Stimulated activated CD4-positive, alpha-beta T cell treated with anti-CD3 and anti-CD28 coated beads, Interleukin-12 subunit alpha, Interleukin-12 subunit beta, amount 100 ng/mL, for 4 hours (primary cell): ENCODE measurements at places on chromosomes 2 and 18.

GRCh38 chr2:164371916-164372315 lies 249.4 kb downstream of the GRB14 start:
- DNase-seq = no peak

- DNase-seq = no peak
These were observed 263.7 kb downstream of the DOK6 start for GRCh38 chr18:69664399-69664798.

GRCh38 chr18:42174909-42175308 lies 219.9 kb downstream of the PIK3C3 start:
- no peak for DNase-seq

GRCh38 chr2:85064927-85065577 lies 68.1 kb upstream of the TCF7L1 start:
- no peak for DNase-seq

DNA sequence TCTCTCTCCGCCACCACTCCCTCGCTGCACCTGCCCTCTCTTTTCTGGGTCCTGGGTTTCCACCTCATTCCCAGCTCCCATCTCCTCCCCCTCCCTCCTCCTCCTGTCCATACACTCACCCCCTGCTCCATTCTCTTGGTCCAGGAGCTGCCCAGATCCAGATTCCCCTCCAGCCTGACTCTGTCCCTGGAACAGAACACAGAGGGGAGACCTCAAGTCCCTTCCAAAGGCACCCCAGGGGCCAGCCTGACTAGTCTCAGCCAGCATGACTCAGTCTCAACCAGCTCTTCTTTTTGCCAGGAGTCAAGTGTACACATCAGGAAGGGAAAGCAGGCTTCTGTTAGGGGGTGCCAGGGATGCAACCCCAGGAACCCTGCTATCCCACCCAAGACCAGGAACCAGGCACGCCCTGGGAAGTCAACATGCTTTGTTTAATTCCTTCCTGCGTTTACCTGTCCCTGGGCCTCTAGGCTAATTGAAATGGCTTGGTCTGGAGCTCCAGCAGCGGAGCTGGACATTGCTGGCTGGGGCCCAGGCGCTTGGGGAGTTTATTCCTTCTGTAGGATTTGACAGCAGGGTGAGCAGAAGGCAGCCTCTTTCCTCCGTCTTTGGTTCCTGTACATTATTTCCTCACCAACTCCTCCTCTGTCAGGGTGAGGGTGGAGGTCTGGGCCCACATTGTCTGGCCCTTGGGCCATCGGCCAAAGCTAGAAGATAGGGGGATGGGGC lies 28.4 kb upstream of the SELENOI start:
- DNase-seq = no peak

- DNase-seq = no peak
These were observed 166.7 kb upstream of the DTNA start for GRCh38 chr18:34543356-34543755.

GRCh38 chr2:234288974-234289455 lies 207.9 kb downstream of the ARL4C start:
- DNase-seq = peak; percentile 59

DNA sequence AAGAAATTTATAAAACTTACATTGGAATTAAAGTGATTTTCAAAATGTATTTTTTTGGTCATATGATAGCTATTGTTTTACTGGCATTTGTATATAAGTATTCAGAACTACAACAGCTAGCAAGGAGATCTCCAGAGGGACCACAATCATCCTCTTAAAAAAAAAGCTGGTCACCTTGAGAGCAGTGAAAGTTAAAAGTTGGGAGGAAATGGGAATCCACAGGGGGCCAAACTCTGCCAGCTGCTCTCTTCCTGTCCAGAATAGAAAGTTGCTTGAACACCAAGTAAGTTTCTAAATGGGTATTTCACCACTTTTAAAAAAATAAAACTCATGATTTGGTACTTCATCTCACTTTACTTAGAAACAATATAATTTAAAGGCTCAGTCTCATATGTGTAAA lies 1025.1 kb downstream of the LRP1B start:
- no peak for DNase-seq

DNA sequence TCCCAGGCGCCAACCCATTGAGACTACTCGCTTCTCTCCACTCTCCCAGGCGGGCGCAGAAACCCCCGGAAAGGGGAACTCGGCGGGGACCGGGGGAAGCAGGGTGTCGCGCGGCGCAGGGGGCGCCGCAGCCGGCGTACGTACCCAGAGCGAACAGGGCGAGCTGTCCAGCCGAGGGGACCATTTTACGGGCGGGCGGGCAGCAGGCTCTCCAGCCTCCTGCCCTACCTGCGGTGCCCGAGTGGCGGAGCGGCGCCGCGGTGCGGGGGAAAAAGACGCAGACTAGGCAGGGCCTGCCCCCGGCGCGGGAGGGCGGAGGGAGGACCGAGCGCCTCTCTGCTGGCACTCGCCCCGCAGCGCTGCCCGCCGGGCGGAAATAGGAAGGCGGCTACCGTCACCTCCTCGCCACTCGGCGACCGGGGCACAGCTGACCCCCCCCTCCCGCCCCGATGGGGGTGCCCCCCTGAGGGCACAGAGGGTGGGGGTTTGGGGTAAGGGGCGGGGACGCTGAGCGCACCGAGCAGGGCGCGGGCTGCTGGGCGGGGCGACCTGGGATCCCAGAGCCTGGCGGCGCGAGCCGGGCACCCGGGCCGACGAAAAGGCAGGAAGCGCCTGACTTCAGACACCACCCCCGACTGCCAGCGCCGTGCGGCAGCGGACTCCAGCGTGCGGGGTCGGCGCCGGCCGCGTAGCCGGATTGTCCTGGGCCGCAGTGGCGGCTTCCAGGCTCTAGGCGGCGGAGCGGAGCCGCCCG lies at the start of gene TGFA:
TGFA (minus strand) TSS at position 243 of the 754 bp plus-strand sequence; CDS start at position 184, 59 bp downstream.
- peak; percentile 59 for DNase-seq

DNA sequence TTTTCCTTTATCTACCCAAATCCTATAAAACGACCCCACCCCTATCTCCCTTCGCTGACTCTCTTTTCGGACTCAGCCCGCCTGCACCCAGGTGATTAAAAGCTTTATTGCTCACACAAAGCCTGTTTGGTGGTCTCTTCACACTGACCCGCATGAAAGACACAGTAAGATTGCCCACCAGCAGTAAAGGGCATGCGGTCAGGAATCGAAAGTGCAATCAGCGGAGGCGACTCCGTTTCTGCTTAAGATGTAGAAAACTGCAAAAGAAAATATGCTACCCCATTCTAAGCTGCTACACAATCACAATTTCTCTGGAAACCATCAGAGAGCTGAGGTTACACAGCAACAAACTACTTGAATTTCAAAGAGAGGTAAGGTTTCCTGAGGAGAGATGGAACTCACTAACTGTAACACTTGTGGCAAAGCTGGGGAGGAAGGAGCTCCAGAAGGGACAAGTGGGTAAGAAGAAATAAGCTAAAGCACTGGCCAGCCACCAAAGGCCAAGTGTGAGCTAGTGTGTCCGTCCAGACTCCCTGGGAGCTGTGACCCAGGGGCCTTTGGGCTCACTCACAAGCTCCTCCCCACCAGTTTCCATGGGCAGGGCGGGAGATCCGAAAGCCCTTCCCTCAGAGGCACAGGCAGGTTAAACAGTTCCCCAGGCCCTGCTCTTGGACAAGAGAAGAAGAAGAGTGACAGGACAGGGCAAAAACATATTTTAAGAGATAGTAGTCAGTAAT lies 72.8 kb upstream of the TGFA start:
- DNase-seq = no peak

GRCh38 chr2:63122921-63123320 lies 72.3 kb downstream of the OTX1 start:
- DNase-seq = no peak

DNA sequence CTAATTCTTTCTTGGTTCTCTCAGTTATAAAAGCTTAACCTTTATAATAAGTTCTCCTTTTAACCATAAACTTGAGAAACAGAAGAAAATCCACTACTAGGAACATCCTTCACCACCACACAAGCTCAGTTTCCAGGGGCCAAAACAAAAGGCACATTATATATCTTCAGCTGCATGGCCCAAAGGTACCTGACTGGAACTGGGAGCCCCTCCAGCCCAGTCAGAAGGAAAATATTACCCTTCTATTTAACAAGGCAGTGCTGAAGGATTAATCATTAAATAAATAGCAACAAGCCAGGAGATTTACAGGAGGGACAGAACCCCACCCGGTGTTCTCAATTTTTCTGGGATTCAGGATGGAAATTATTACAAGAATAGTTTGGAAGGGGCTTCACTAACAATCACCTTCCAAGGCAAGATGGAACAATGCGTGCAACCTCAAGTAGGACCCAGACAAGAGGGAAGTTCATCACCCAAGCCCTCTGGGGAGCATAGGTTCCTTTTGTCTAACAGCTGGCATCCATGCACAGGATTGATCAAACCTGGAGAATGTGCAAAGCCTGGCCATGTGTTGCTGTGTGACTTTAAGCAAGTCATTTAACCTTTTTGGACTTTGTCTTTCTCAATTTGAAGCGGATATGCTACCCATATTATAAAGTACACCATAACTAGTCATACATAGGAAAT lies 159.6 kb upstream of the SETBP1 start:
- no peak for DNase-seq

- no peak for DNase-seq
These were observed 343.4 kb upstream of the GYPC start for GRCh38 chr2:126312579-126312978.

GRCh38 chr2:43194121-43194869 lies 32.1 kb downstream of the ZFP36L2 start:
- DNase-seq = no peak

GRCh38 chr2:197908990-197909776 lies 104.8 kb downstream of the PLCL1 start:
- DNase-seq = no peak

GRCh38 chr2:232315049-232315922 lies 63.3 kb upstream of the ALPP start:
- DNase-seq = peak; percentile 38

DNA sequence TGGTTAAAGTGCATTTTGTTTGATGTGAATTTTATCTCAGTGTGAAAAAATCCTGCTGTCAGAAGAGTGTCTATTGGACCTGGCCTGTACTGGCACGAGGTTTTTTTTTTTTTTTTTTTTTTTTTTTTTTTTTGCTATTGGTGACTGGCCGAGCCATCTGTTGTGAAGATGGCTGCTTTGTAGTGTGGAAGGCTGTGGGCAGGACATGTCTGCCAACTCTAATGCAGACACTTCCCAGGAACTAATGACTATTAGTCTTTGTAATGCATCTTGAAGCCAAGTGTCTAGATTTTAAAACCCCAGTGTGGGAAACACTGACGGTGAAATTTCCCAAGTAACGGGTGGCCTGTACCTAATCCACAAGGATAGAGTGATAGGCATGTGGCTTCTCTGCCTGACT lies 34.3 kb downstream of the ZAP70 start:
- DNase-seq = no peak

DNA sequence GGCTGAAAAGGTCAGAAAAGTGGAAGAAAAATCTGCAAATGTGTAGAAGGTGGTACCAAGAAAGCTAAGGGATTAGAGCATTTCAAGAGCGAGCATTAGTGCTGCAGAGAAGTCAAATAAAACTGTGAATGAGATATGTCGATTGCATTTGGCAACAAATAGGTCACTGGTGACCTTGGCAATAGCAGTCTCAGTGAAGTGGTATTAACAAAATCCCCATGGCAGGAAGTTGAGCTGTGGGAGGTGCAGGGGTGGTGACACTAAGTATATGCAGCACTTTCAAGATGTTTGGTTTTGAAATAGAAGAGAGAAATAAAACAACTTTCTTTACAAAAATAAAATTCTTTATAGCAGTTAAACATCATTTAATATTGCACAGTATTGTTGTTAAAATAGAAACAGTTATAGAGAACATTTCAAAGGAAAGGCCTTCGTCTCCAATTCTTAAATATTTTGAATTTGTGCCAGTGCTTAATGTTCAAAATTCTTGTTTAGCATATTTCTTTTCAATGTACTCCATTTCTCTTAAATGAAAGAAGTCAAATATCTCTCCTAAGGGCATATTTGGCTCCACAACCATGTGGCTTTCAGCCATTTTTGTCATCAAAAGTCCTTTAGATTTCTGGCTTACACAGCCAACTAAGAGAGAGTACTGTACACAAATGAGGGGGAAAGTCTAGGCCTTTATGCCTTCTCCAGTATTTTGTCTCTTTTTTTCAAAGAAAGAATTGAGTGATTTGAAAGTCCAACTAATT lies 443.0 kb upstream of the MMADHC start:
- no peak for DNase-seq

DNA sequence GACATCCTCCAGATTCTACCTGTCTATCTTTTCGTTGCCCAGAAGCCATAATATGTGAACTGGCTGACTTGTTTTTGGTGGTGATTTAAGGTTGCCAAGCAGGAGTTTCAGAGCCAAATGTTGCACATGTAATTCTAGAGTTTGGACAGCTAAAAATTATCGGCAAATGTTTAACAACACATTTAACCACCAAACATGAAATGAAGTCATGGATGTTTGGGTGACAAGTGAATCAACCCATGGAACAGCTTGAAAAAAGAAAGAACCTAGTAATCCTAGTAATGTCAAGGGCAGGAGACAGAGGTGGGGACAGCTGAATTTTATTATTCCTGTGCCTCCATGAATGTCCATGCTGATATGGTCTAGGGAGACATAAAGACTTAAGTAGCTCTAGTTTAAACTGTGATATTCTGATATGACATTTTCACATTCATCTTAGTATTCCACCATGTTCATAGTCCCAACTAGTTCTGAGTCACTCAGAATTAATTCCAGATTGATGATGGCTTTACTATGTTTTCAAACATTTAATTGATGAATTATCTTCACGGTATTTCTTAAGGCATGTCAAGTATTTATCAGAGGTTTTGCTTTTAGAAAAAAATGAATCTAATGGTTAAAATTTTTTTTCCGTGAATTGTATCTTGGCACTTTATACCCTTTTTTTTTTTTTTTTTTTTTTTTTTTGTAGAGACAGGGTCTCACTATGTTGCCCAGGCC lies 101.7 kb downstream of the SOCS6 start:
- no peak for DNase-seq

GRCh38 chr2:65277118-65277517 lies 49.5 kb downstream of the ACTR2 start:
- no peak for DNase-seq

DNA sequence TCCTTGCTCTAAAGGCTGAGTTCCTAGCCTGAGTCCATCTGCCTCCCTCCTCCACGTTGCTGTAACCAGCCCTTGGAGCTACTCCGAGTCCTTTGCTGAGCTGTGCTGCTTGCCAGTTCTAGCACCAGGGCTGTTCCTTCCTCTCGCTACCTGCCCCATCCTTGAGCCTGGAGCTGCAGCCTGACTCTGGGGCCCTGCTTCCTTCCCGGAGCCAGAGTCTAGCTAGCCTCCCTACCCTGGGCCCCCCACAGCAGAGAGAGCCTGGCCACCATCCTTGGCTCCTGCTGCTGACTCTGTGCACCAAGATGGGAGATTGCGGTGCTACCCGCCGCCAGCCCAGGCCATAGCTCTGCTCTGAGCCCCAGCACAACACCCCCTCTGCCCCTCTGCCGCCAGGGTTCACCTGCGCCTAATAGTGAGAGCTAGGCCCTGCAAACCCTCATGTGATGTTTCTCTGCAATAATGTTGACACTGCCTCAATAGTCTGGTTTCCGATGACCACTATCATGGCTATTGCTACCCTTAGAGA lies 135.9 kb upstream of the ASB18 start:
- DNase-seq = no peak
